Fibroblast of skin of right biceps (primary cell): ENCODE measurements at places on chromosomes 2 and 18.

DNA sequence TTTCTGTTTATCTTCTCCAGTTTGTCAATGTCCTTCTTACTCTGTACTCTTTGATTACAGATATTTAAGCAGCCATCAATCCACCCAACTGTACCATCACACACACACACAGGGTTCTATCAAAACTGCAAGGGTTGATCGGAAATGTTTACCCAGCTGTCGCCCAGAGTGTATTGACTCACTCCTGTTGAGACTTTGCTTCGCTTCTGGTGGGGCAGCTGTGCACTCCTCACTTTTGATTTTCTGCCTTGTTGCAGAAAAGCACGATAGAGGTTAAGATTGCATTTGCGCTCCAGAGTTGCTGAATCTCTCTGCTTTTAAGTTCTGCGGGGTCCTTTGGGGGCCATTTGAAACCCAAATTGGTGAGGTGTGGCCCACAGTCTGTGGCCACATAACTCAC, 216.2 kb downstream of the SETBP1 start:
- DNase-seq: no peak

DNA sequence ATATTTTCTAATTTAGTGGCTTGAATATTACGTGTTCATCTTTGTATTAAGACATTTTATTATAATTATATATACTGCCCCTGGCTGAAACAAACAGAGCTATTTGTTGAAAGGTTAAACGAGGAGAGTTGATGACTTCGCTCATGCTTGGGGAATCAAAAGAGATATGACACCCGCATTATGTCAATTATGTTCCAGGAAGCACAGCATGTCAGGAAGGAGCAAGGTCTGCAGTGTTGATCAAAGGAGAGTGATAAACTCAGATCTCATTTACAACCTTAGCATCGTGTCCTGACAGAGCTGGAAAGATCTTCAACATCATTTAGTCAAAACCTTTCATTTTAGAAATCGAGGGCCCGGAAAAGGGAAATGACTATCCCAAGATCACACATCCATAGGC, 510.1 kb downstream of the TDRD15 start:
- no peak for DNase-seq

- no peak for DNase-seq
These were observed 79.4 kb upstream of the STAM2 start for GRCh38 chr2:152254976-152255375.

DNA sequence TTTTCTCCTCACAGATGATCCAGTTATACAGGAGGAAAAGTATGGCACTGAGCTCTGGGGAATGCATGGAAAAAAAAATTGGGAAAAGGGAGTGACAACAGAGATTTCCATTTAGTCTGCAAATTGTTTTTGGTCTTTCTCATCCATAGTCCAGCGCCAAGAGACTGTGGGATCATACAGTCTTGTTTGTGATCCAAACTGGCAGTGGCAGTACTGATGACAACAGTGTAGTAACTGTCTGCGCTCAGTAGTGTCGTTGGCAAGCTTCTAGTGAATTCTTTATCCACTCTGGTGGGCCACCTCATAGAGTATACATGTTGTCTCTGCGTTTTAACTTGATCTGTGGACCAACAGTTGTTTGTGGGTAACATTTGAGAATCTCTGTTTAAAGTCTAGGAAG, 37.9 kb downstream of the GALNT1 start:
- DNase-seq: peak; percentile 15

GRCh38 chr2:136069773-136070172, 48.2 kb downstream of the CXCR4 start:
- no peak for DNase-seq

- DNase-seq: no peak
These were observed 144.5 kb downstream of the LAMA3 start for GRCh38 chr18:23833714-23834113.

DNA sequence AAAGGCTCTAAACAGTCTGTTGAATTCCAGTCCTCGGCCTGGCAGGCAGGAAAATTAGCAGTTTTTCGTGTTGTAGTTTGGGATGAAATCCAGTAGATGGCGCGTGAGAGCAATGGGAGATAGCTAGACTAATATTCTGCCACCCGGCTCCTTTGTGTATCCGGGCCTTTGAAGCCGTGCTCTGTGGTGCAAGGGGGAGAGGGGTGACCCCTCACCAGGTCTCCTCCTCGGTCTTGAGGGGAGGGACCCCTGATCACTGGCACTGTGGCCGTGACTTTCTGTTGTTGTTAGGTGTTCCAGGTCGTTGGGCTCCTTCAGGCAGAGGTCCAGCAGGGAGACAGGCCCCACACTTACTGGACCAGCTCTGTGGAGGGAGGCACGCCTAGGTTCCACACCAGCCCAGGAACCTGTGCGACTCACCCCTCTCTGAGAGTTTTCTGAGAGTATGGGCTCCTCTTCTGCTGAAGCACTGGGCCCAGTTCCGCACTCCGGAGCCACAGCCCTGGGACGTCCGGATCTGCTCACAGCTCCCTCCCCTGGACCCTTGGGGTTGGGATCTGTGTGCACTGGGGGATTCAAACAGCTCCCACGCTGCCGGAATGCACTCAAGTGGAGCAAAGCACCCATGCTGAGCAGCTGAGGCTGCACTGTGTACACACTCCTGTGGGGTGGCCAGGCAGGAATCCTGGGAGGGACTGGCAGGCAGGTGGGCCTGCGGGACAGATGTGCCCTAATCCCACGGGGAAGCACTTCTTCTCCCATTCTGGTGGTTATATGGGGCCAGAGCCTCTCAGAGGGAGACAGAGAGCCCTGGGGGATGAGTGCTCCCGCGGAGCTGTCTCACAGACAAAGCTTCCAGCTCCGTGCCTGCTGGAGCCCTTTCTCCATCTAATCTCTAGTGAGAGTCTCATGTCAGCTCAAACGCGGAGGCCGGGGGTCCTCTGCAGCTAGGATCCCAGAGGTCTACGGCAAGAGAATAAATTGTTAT, 8.8 kb downstream of the GKN2 start:
- DNase-seq: peak; percentile 66

GRCh38 chr2:8197101-8197500, 484.8 kb upstream of the ID2 start:
- peak; percentile 85 for DNase-seq

DNA sequence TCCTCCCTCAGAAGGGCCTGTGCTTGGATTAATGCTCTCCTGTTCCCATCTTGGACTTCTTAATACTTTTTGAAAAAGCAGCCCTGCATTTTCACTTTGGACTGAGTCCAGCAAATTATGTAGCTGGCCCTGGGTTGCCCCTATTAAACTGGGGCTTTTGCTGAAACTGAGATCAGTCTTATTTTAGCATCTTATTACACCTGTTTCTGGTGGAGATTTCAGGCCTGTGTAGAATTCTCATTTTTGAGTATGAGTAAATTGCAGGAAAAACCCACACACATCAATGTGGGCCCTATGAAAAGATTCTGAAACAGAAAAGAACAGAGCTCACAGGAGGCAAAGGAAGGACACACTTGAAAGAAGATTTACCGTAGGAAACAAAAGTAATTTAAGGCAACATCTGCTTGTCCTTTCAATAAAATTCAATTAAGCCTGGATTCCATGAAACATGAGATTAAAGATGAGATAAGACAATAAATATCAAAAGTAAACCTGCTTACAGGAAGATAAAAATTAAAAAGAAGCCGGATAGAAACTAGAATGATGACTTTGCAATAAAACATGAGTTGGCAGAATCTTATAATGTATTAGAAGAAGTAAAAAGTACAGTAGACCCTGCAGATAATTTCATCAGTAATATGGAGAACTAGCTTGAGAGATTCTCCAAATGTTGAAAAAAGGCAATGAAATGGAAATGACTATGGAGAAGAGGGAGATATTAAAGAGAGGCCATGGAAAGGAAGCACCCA, 90.7 kb upstream of the GCFC2 start:
- DNase-seq: no peak

GRCh38 chr2:16115291-16115690, 174.9 kb downstream of the MYCN start:
- no peak for DNase-seq

- no peak for DNase-seq
These were observed 51.7 kb downstream of the NOL10 start for GRCh38 chr2:10638093-10638492.

GRCh38 chr2:9207641-9208311, 1.2 kb downstream of the ASAP2 start:
- DNase-seq: no peak

DNA sequence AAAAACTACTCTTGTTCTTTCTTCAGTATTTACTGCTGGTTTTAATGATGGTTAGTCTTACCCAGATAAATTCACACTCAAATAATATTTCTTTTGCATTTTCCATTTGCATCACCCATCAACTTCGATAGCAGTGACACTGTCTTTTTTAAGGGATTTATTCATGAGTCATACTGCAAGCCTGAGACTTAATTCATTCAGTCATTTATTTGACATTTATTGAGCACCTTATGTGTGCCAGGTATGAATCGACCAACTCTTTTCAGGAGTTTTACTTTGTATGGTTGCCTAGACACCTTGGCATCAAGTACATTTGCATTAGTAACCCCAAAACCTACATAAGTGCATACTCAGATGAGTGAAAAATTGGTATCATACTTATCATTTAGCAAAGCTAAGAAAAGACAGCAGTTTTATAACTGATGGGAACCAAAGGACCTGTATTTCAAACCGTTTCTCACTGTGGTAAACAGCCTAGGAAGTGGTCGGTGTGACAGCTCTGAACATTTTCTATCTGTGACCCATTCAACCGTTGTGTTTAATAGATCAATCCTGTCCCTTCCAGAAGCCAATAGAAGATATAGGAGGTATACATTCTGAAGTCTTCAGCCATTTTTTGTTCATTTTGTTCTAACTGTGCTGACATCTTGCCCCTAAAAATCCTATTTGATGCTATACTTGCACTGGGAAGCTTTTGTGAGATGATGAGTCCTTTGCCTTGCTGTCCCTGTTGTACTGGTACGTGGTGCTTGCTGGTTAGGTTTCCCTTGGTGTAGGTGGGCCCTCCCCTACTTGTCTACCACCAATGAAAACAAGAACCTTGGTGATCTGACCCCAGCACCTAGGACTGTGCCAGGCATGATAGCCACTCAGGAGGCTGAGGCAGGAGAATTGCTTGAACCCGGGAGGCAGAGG, 484.7 kb upstream of the RAB12 start:
- no peak for DNase-seq

GRCh38 chr2:204706939-204707338, 161.7 kb downstream of the PARD3B start:
- DNase-seq: no peak

DNA sequence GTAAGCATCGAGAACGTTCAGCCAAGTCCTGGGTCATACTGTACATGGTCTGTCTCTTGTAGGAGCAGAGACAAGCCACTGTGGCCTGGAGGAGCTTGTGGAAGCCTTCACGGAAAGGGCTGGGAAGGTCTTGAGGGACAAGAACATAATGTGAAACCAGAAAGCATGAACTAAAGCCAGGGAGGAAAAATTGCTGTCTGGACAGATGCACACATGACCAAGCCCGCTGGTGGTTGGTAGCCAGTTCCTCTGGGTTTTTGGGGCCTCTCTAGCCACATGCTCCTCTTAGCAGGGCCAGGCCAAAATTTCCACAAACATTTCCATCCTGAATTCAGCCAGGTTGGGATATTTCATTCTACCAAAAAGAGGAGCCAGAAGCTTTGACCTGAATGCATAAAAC, 196.2 kb upstream of the SIX2 start:
- DNase-seq: no peak

GRCh38 chr18:64365106-64365505, 216.2 kb upstream of the LINC00305 start:
- no peak for DNase-seq
